ENCODE measurements at places on chromosomes 7 and 10.

GRCh38 chr10:113604572-113604971 is 51.7 kb downstream of the HABP2 start:
- DNase-seq: no peak

DNA sequence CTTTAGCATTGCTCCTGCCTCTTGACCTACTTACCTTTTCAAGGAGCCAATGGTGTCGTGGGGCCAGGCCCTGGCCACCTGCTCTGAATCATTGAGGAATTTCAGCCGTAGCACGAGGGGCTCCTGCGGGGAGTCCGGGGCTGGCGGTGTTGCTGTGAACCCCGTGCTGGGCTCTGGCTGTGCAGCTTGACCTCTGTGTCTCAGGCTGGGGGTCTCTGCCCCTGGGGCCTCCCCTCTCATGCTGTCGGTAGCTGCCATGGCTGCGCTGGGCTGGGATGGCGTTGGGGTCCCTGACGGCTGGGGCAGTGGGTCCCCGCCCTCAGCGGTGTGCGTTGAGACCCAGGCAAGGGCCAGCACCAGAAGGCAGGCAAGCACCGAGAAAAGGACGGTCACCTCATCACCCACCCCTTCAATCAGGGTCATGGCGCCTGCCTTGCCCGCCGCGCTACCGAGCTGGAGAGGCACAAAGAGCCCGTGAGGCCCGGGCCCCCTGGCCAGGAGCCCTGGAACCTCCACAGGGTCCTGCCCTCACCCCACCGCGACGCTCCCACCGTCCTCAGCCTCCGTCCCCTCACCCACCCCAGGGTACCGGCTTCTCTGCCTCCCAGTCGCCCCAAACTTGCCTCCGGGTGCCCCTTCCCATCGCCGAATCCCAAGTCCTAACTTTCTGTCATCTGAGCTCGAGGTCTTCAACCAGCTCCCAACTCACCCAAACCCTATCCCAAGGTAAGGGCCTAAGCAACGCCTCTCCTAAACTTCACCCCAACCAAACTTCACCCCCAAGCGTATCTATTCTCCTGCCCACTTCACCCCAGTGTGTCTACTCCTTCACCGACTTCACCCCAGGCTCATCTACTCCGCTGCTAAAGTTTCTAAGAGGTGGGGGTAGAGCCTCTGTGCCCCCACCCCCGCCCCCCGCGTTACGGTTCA is 887 bp downstream of the TMUB1 start:
- DNase-seq: no peak

DNA sequence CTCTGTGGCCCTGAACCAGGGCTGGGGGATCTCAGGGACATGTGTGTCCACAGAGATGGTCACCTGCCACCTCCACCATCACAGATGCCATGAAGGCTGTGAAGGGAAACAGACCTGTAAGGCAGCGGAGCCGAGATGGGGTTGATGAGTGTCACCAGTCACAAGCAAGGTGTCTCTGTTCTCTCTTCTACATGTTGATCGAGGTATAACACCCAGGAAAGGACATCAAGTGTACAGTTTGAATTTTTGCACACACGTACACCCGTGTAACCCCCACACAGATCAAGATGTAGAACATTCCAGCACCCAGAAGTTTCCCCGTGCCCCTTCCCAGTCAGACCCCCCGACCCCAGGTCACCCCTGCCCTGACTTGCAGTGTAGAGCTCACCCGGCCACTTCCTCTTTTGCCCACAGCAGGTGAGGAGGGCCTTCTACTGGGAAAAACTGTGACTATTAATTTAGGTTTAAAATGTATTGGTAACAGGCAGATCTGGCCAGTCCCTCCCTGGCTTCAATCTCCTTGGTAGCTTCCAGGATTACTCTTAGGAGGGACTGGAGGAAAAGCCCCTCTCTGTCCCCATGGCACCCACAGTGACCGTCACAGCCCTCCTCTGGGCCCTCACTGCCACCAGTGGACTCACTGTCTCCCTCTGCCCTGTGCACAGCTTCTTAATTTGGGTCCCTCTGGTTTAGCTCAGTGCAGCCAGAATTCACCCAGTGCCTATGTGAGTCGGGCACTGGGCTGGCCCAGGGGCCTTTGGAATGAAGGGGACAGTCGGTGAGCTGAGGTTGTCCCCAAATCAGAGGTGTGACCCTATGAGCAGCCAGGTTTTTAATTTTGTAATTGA is 108.2 kb downstream of the LHPP start:
- DNase-seq: no peak

DNA sequence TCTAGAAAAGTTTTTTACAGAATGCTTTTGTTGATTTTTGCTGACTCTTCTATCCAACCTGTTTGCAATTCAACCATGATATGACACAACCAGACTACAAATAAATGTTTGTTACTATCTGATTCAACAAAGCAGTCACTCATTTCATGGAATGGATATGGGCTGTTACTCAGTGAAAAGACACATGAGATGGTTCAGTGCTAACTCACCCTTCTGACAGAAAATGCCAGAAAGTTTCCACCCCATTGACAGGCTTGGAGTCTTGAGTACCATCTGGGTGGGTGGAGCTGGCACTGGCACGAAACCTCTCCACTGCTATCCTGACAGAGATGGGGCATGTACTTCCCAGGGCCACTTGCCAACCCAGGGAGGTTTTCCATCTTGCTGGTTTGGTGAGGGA is 39.5 kb downstream of the RBM28 start:
- no peak for DNase-seq

GRCh38 chr7:101591504-101591903 is 37.6 kb downstream of the MYL10 start:
- no peak for DNase-seq

- no peak for DNase-seq
These were observed 151.3 kb upstream of the BMPER start for GRCh38 chr7:33753881-33754525.
